ENCODE measurements at places on chromosomes 2 and 18.

- no peak for DNase-seq
These were observed 328.2 kb upstream of the LRATD1 start for GRCh38 chr2:14304326-14304725.

GRCh38 chr2:210007895-210008294 lies 5.5 kb downstream of the RPE start:
- peak; percentile 20 for DNase-seq

DNA sequence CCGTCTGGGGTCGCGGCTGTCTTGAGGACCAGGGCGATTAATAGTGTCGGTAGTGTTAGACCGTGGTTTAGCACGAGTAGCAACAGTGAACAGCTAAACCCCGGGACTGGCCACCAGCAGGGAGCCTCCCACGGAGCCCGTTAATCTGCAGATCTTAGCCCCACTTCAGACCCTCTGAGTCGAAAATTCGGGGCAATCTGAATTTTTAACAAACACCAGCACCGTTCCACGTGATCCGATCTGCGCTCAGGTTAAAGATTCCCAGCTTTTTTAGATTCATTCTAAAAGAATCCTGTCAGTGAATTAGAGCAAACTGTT lies 479 bp upstream of the ATP5F1A start:
- DNase-seq: no peak

DNA sequence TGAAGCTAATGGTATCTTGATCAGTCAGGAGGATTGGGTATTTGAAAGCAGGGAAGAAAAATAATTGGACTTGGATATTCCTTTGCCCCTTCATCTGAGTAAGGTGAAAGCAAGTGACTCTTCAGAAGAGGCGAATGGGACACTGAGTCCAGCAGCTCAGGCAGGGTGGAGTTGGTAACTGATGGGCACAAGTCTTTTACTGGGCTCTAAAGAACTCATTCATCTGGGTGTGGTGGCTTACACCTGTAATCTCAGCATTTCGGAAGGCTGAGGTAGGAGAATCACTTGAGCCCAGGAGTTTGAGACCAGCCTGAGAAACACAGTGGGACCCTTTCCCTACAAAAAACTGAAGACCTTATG lies 11.2 kb downstream of the CFLAR start:
- no peak for DNase-seq

DNA sequence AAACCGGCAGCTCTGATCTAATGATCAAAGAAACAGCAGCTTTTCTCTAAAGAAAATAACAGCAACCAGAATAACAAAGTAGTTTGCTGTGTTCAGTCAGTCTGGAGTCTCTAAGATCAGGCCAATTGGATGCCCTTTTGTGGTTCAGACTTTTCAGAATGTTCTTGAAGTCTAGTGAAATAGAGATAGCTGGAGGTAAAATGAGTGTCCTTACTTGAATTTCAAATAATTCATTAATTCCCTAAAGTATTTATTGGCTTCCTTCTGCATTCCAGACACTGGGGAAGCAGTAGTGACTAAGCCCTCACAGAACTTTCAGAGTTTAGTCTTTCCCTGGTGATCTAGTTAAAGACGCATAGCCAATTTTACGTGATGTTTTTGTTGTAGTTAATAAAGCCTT lies 58.7 kb downstream of the C18orf54 start:
- DNase-seq: no peak

DNA sequence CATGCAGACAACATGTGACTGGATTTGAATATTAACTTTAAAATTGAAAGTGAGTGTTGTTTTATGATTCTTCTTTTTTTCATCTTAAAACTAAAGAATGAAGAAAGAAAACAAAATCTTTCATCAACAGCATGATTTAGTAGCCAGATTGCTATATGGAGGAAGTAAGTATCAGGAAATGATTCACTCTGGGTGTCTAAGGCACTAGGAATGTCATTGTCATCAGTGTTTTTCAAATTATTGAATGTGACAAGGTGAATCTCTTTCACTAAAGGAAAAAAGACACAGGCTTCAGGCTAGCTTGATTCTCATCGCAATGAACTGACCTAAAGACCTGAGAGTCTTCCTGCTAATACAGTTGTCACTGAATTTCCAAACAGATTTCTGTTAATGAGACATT lies 430.1 kb downstream of the FBXO15 start:
- peak; percentile 61 for DNase-seq

Measured in dermis blood vessel endothelial cell (primary cell).